ENCODE measurements at places on chromosomes 13 and 19. TPM values are rescaled to one million over a fixed set of nuclear protein-coding genes. Genes with fewer than 3 reads are reported as not detected.

The SHISA7 gene
- not detected for total RNA-seq

- DNase-seq, result no peak
- peaks cover 94% of the 10 kb centered on the region for H3K4me1 ChIP-seq
- H3K36me3 ChIP-seq, result peaks cover 36% of the 10 kb centered on the region
- H3K27me3 ChIP-seq, result no peaks in the 10 kb centered on the region
Observed at GRCh38 chr19:5952193-5953029, 25.5 kb downstream of the RANBP3 start.

The SIAH3 gene
- total RNA-seq, result 0.18 TPM

The KLF16 gene
- total RNA-seq, result 22.5 TPM

GRCh38 chr19:3768015-3768747 lies 3.8 kb downstream of the RAX2 start:
- DNase-seq, result no peak
- H3K4me3 ChIP-seq, result no peak overlapping the region
- H3K4me1 ChIP-seq, result peaks cover 10% of the 10 kb centered on the region
- H3K27me3 ChIP-seq, result no peaks in the 10 kb centered on the region

GRCh38 chr13:97438856-97439595 lies 5.1 kb downstream of the RAP2A start:
- peaks cover 2% of the 10 kb centered on the region for H3K36me3 ChIP-seq
- no peaks in the 10 kb centered on the region for H3K27me3 ChIP-seq
- no peak overlapping the region for H3K4me3 ChIP-seq

The IRGC gene
- total RNA-seq, result not detected

- H3K27ac ChIP-seq, result no peak overlapping the region
- no peak for DNase-seq
- H3K4me3 ChIP-seq, result no peak overlapping the region
- H3K36me3 ChIP-seq, result peaks cover 10% of the 10 kb centered on the region
- peaks cover 5% of the 10 kb centered on the region for H3K4me1 ChIP-seq
- no peaks in the 10 kb centered on the region for H3K27me3 ChIP-seq
Observed at GRCh38 chr19:7687177-7687576, 6.5 kb downstream of the TRAPPC5 start.

DNA sequence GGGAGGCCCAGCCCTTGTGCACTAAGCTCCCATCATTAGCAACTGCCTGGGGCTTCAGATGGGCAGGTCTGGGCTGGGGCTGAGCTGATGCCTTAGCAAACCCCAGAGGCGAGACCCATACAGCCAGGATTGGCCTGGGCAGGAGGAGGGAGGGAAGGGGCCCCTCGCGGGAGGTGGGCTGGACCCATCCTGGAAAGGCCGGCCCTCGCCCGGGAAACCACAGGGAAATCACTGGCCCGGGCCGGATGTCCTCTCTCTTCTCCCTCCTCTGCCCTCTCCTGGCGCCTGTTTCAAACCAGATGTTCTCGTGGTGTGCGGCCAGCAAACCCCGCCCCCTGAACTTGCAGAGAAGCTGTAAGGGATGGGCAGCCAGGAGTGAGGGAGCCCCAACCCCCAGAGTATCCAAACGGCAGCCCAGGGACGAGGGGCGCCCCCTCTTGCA lies 43.1 kb downstream of the TMEM255B start:
- H3K27me3 ChIP-seq, result no peaks in the 10 kb centered on the region
- no peak overlapping the region for H3K4me3 ChIP-seq
- DNase-seq, result no peak

DNA sequence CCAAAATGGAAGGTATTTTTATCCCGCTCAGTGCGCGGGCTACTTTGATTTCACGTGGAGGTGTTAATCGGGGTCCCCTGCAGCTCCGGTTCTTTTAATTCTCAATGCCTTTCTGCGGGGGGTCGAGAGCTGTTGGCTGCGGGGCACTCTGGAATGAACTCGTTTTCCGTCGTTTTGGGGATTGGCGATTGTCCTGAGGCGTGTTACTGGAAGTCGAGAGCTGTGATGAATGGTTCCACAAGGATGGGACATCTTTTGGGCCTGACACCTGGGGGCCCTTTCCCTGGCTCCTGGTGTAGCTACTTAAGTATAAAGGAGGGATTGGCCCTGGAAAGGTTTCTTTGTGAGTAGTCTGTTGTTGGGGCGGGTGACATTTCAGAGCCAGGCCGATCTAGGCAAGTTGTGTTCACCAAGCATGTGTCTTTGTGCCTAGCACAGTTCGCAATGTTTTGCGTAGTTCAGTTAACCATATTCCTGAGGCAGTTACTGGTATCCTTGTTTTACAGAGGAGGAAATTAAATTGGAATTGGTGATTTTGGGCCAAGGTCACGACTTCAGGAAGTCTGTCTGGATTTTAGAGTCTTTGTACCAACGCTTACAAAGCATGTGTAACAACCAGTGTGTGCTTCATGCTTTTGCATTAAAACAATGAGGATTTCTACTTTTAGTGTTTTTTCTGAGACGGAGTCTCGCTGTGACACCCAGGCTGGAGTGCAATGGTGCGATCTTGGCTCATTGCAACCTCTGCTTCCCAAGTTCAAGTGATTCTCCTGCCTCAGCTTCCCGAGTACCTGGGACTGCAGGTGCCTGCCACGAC lies 846 bp downstream of the RPL13A start:
- H3K4me1 ChIP-seq, result peaks cover 33% of the 10 kb centered on the region
- peak overlapping the region; percentile 99 for H3K4me3 ChIP-seq
- no peaks in the 10 kb centered on the region for H3K27me3 ChIP-seq
- H3K36me3 ChIP-seq, result peaks cover 71% of the 10 kb centered on the region

GRCh38 chr19:49490287-49491029 lies 3.0 kb downstream of the RPL13A start:
- DNase-seq, result peak; percentile 39
- peak overlapping the region; percentile 97 for H3K27ac ChIP-seq
- peaks cover 34% of the 10 kb centered on the region for H3K4me1 ChIP-seq
- peak overlapping the region; percentile 99 for H3K4me3 ChIP-seq

DNA sequence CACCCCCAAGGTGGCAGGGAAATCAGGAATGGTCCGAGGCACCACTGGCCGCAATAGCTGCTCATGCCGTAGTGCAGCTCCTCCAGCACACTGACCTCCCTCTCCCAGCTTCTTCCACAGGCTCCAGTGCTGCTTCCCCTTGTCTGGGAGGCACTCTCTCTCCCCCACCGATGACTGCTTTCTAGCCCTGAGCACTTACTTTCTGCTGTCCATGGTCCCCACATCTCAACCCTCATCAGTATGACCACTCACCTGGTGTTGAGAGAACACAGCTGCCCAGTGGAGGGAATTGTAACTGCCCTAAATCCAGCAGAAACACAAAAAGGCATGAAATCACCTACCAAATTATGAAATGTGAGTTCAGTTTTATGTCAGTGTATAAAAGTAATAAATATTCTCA lies 28.9 kb upstream of the TPP2 start:
- H3K36me3 ChIP-seq, result no peaks in the 10 kb centered on the region
- no peak for DNase-seq
- no peaks in the 10 kb centered on the region for H3K4me1 ChIP-seq
- H3K4me3 ChIP-seq, result no peak overlapping the region

DNA sequence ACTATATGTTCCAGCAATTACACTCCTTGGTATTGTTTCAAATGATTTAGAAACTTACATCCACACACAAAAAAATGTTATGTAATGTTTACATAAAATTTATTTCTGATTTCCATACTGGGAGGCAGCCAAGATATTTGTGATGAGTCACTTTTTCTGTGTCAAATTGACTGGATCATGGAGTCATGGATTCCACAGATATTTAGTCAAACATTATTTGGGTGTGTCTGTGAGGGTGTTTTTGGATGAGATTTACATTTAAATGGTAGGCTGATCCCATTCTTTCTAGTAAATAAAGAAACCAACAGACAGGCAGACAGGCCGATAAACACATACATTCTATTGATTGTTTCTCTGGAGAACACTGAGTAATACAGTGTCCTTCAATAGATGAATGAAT lies 562.8 kb downstream of the SLITRK6 start:
- no peak for DNase-seq
- no peaks in the 10 kb centered on the region for H3K36me3 ChIP-seq
- no peak overlapping the region for H3K27ac ChIP-seq
- H3K4me1 ChIP-seq, result no peaks in the 10 kb centered on the region
- H3K27me3 ChIP-seq, result no peaks in the 10 kb centered on the region
- no peak overlapping the region for H3K4me3 ChIP-seq

GRCh38 chr19:51765086-51765485 lies 4.1 kb downstream of the FPR2 start:
- H3K4me3 ChIP-seq, result no peak overlapping the region
- no peaks in the 10 kb centered on the region for H3K36me3 ChIP-seq
- no peak overlapping the region for H3K27ac ChIP-seq
- H3K4me1 ChIP-seq, result no peaks in the 10 kb centered on the region
- DNase-seq, result no peak

DNA sequence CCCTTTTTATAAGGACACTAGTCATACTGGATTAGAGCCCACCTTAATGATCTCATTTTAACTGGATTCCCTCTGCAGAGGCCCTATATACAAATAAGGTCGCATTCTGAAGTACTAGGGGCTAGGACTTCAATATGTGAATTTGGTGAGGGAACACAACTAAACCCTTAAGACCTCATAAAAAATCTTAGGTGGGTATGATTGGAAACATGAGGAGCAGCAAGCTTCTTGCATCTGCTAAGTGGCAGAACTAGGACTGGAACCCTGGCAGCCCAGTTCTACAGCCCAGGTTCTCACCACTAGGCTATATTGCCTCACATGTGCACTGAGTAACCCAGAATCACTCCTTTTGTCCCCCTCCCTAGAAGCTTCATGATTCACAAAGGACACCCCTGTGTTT lies 17.1 kb upstream of the GRWD1 start:
- no peaks in the 10 kb centered on the region for H3K36me3 ChIP-seq
- H3K4me3 ChIP-seq, result no peak overlapping the region
- no peak overlapping the region for H3K27ac ChIP-seq
- H3K4me1 ChIP-seq, result peaks cover 5% of the 10 kb centered on the region
- no peak for DNase-seq

The VSIG10L gene
- total RNA-seq, result 4.6 TPM

DNA sequence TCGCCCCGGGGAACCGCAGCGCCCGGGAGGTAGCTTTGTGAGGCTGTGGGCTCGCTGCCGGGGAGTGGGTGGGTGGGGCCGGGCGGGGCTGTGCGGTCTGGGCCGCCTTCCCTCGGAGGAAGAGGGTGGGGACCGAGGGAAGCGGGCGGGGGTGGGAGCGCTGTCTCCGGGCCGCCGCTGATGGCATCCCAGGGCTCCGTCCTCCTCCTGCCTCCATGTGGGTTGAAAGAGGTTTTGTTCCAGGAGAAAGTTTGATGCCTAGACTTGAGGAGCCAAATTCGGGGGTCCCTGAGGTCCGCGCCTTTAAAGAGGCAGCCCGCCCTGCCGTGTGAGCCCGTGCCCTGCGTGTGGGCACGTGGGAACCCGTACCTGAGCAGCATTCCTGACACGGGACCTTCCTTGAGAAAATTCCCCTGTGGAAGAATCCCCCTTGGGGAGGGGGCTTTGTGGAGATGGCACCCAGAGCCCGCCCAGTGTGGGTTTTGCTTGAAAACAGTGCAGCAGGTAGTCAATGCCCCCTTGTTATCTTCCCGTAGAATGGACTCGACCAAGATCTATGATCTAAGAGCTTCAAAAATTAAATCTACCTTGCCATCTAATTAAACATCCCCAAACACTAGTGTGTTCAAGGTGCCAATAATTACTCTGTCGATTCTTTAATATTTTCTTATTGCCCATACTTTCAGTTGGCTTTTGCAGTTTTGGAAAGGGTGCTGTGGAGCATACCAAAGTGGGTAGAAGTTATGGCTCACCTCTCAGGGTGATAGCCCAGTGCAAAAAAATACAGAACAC lies 107.8 kb downstream of the RXFP2 start:
- H3K4me1 ChIP-seq, result peaks cover 13% of the 10 kb centered on the region
- H3K36me3 ChIP-seq, result no peaks in the 10 kb centered on the region
- H3K4me3 ChIP-seq, result peak overlapping the region; percentile 63
- H3K27me3 ChIP-seq, result peaks cover 37% of the 10 kb centered on the region
- H3K27ac ChIP-seq, result no peak overlapping the region

The C3 gene
- 1.0 TPM for total RNA-seq

DNA sequence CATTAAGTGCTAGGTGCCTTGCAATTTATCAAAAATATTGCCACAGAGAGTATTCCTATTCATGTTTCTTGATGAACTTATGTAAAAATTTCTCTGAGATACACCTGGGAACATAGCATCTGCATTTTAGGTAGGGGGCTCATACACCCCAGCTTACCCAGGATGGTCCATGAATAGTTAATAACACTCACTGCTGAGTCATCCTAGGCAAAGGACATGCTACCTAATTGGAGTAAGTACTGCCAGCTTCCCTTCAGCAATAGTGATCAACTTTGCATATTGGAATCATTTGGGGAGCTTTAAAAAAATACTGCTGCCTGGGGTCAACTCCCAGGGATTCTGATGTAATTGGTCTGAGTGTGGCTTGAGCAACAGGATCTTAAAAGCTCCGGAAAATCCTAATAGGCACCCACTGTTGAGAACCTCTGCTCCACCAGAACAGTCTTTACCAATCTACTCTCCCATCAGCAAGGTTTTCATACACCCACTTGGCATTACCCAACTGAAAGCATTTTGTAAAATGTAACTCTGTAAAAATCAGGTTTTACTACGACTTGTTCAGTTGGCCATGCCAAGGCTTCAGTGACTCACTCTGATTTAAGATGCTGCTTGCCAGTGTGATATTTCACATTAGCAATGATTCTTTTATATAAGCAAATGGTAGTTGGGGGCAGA lies 67.2 kb upstream of the FNDC3A start:
- H3K27me3 ChIP-seq, result peaks cover 8% of the 10 kb centered on the region
- H3K27ac ChIP-seq, result no peak overlapping the region
- no peak for DNase-seq
- H3K4me1 ChIP-seq, result peaks cover 4% of the 10 kb centered on the region

DNA sequence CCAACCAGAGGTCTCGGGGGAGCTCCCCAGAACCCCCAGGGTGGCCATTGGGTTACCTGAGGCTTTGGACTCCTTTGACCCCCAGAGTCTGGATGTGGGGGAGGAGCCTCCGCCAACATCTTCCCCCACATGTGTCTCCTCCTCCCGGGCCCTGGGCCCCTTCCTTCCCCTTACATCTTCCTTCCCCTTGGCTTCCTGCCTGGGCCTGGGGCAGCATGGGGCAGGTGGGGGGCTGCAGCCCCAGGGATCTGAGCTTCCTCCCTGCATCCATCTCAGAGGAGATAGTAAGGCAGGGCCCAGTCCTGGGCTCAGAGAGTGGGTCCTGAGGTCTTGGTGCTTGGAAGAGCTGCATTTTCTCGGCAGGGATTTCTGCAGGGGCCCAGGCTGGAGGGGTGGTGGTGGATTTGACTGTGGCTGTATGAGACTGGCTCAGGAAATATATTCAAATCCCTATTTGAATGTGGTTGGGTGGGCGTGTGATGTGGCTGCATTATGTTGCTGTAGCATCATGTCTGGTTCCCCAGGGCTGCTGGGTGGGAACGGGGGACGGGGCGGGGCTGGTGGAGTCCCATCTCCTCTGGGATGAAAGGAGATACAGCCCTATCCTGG lies 919 bp downstream of the VAV1 start:
- H3K4me3 ChIP-seq, result peak overlapping the region; percentile 97
- peak; percentile 84 for DNase-seq
- peak overlapping the region; percentile 98 for H3K27ac ChIP-seq
- H3K36me3 ChIP-seq, result peaks cover 38% of the 10 kb centered on the region
- peaks cover 54% of the 10 kb centered on the region for H3K4me1 ChIP-seq

- H3K4me3 ChIP-seq, result no peak overlapping the region
- H3K36me3 ChIP-seq, result no peaks in the 10 kb centered on the region
- no peak for DNase-seq
- peaks cover 10% of the 10 kb centered on the region for H3K4me1 ChIP-seq
- no peaks in the 10 kb centered on the region for H3K27me3 ChIP-seq
- no peak overlapping the region for H3K27ac ChIP-seq
Observed at GRCh38 chr13:73337532-73337931, 278.7 kb downstream of the KLF5 start.

Data from activated CD4-positive, alpha-beta T cell treated with anti-CD3 and anti-CD28 coated beads for 36 hours (primary cell).